ENCODE measurements at places on chromosomes 5 and 9.

DNA sequence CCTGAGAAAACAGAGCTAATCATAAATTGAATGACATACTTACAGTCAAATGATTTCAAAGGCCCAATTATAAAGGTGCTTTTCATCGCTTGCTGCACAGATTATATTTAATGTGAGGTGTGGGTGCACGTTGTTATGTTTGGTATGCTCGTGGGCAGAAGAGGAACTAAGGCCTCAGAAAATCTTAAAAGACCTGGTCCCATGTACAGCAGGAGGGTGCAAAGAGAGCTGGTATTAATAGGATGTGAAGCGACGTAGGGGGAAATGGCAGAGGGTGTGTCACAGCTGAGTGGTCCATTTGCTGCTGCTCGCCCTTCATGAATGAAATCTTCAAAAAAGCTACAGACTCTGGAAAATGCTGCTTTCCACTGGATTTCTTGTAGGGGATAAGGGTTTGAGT, 40.5 kb upstream of the IFNK start:
- DNase-seq: no peak

DNA sequence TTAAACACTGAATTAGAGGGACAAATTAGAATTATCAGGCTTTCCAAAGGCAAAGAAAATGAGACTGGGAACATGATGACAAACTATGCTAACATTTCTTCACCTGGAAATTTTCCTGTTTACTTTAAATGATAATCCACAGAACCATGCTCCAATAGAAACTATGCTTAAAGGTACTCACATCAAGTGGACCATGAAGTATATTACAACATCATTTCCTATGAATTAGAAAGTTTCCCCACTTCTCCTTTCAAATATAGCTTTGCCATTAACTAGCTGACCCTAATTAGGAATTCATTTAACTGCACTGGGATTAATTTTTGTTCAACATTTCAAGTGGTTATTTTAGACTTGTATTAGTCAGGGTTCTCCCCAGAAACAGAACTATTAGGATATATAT, 81.4 kb downstream of the DTWD2 start:
- DNase-seq: no peak

DNA sequence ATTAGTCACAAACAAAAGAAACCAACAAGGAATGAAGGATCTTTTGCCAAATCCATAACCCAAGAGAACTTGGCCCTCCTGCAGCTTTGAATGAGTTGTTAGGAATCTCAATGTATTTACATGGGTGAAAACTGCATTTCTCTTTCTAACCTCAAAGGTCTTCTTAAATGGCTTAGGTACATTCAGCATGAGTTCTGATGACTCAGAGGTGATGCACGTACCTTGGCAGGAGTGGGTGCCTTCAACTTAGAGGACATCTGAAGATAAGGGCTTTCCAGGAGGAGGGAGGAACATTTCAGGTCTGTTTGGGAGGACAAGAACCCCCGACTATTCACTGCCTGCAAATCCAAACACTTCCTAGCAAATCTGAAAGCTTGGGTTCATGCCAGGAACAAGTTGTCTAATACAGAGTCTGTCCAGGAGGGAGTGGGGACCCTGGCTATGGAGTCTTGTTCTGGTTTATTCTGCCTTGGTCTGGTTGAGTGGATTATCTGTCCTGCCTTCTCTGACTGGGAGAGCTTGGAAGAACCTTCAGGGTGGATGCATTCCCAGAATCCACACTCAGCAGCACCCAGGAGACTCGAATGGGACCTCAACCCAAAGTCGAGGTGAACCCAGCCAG, 65.7 kb downstream of the IRX2 start:
- no peak for DNase-seq

- DNase-seq: no peak
These were observed 96.9 kb upstream of the FSTL4 start for GRCh38 chr5:133709209-133709725.

- DNase-seq: no peak
These were observed 324.6 kb downstream of the TMEM232 start for GRCh38 chr5:110401881-110402280.

- DNase-seq: no peak
These were observed 78.3 kb downstream of the DPYSL3 start for GRCh38 chr5:147431586-147431985.

- no peak for DNase-seq
These were observed 79.6 kb downstream of the CSNK1A1 start for GRCh38 chr5:149471406-149472183.

GRCh38 chr5:177204281-177204680, 70.7 kb downstream of the NSD1 start:
- DNase-seq: no peak

- DNase-seq: no peak
These were observed 37.2 kb upstream of the TLX3 start for GRCh38 chr5:171271798-171272197.

DNA sequence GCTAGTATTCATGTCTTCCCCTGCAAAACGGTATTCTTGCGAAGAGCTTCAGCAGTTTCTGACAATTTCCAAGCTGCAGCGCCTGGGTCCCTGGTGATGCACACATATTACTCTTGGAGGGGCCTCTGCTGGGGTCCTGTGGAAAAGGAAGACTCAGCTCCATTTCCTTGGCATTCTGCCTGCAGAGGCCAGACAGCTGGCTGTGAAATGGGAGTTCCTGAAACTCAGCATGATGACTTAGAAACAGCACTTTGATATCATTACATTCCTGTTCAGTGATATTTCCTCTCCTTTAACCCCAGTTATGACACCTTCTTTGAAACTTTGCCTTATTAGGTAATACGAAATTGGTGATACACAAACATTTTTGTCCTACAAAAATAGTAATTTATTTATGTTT, 98.5 kb downstream of the APBA1 start:
- no peak for DNase-seq

GRCh38 chr9:91143642-91144041, 218.1 kb downstream of the AUH start:
- DNase-seq: no peak

DNA sequence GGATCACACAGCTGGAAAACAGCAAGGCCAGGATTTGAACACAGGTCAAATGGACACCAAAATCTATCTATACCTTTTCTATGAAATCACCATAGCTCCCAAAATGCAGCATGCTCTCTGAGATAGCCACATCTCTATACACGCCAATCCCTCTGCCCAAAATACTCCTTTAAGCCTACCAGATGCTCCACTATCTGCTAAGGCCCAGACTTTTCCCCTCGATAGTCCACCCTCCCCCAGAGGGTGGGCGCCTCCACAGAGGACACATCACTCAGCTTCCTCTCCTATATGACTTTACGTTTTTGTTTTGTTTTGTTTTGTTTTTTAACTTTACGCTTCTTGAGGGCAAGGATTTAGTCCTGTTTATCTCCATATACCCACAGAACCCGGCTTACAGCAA, 46.8 kb downstream of the MTMR12 start:
- no peak for DNase-seq

DNA sequence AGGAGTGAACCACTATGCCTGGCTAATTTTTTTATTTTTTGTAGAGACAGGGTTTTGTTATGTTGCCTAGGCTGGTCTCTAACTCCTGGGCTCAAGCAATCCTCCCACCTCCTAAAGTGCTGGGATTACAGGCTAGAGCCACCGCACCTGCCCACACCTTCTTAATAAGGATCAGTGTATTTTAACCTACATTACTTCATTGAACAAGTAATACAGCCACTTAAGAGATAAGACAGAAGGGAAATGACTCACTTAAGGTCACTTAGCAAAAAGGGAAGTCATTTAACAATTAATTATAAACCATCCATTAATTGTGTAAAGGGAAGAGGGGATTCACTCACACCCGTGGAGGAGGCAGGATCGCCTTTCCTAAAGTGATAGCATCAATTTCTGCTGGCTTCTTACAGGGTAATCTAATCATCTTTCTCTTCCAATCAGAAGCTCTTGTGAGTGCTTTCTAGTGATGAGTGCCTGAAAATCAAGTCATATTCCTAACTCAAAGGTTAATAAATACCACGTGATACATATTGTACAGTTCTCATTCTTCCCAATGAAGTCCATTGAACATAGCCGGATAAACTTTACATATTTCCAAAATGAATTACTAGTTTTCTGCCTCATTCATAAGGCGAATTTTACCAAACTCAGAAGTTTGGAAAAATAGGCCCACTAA, 3.5 kb downstream of the FBXW11 start:
- DNase-seq: no peak

- no peak for DNase-seq
These were observed 70.6 kb upstream of the S1PR3 start for GRCh38 chr9:88920645-88921044.

DNA sequence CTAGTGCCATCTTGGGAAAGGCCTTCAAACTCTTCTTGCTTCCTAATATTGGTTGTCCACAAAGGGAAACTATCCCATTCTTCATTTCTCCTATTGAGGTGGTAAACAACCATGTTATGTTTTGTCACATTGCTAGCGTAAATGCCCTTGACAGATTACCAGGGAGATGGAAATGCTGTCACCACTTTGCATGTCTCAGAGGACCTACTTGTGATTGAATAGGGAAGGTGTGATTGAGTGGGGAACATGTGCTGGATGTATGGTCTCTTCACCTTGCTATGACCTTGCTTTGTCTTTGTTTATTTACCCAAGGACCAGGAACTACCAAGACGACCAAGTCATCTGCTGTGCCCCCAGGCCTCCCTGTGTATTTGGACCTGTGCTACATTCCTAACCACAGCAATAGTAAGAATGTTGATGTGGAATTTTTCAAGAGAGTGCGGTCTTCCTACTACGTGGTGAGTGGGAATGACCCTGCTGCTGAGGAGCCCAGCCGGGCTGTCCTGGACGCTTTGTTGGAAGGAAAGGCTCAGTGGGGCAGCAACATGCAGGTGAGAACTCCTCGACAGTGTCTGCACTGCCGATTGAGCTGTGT, 96.1 kb downstream of the MAP1B start:
- no peak for DNase-seq

GRCh38 chr9:107638521-107639310, 149.1 kb upstream of the KLF4 start:
- DNase-seq: no peak

DNA sequence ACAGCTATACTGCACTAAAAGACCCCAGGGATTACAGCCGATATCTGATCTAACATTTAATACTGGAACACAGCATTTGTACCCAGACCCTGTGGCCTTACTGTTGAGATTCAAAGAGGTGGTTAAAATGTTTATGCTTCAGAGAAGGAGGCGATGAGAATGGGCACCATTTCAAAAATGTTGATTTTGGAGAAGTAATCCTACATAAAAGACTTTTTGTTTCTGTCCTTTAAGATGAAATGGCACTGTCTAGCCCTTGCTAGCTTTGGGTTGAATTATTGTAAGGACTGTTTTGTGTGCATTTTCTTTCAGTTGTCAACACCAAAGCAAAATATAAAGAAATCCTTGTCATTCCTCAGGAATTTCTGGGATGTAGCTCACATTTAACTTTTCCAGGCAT, 288.5 kb upstream of the ANKH start:
- DNase-seq: no peak

DNA sequence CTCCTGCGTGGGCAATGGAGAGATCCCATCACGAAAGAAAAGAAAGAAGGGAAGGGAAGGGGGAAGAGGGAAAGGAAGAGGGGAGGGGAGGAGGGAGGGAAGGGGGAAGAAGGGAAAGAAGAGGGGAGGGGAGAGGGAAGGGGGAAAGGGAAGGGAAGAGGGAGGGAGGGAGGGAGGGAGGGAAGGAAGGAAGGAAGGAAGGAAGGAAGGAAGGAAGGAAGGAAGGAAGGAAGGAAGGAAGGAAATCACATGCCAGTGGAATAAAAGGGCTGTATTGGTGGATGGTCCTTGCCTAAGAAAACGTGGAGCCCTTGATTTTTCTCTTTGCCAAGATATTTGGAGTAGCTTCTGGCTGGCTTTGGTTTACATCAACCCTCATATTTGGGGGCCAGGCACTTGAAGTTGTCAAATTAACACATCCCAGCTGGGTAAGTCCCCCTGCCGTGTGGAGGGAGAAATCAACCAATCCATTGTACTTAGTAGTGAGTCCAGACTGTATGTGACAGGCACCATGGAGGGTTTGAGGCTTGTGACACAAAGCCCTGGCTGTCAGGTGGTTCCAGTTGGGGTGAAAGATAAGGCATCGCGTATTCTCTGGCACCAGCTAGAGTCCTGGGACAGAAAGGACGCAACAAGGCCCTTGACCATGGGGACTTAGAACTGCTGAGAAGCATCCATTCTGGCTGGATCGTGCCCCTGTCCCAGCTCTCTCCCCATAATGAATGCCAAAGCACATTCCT, 23.7 kb downstream of the IDNK start:
- DNase-seq: no peak

- DNase-seq: no peak
These were observed 12.0 kb downstream of the HIGD2A start for GRCh38 chr5:176400382-176401156.

GRCh38 chr5:98144116-98144515, 629.3 kb upstream of the RGMB start:
- no peak for DNase-seq

- no peak for DNase-seq
These were observed 19.0 kb upstream of the TCOF1 start for GRCh38 chr5:150338546-150338945.

DNA sequence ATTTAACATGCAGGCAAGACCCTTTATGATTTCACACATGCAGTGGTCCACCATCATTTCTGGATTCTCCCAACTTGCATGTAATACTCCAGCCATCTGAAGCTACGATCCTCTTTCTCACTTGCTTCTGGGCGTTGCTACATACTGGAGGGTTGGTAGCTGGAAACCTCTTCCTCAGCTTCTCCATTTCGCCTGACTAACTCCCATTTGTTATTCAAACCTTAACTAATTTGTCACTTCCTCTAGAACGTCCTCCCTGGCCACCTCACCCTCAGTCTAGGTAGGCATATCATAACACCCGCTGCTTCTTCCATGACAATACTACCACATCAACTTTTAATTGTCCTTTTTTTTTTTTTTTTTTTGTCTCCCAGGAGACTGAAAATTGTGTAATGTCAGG, 72.6 kb upstream of the EQTN start:
- DNase-seq: no peak

- no peak for DNase-seq
These were observed 7.1 kb downstream of the SPRY4 start for GRCh38 chr5:142317753-142318152.

GRCh38 chr9:20043035-20043434, 254.2 kb upstream of the SLC24A2 start:
- no peak for DNase-seq

DNA sequence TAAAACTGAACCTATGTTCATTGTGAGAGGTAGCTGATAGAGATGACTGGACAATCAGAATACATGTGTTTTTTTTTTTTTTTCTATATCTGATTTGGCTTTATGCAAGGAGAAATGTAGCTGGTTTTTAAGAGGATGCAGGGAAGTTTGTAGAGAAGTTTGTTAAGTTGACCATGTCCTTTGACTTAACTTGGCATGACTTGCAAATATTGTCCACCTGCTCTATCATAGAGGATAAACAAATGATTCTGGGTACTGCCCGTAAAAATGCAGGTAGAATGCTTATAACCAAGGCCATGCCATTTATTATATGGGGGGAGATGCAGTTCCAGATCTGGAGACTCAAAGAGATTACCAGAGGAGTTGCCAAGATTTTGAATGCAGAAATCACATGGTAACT, 13.7 kb upstream of the NNT start:
- no peak for DNase-seq

DNA sequence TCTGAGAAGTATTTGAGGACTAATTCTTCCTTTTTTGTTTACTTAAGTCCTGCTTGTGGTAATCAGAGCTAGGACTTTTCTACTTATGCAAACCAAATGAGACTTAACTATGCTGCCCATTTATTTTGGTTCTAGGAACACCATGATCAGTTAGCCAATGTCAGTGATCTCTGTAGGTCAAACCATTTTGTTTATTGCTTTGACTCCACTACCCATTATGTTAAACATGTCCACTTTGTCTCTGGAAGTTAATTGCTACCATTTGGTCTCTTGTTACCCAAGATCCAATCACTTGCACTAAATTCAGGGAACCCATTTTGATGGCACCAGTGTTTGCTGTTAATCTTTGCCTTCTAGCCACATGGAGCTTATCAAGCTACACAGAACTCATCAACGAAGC, 161.9 kb downstream of the CCDC171 start:
- DNase-seq: no peak
